ENCODE measurements at places on chromosomes 6 and 20.

DNA sequence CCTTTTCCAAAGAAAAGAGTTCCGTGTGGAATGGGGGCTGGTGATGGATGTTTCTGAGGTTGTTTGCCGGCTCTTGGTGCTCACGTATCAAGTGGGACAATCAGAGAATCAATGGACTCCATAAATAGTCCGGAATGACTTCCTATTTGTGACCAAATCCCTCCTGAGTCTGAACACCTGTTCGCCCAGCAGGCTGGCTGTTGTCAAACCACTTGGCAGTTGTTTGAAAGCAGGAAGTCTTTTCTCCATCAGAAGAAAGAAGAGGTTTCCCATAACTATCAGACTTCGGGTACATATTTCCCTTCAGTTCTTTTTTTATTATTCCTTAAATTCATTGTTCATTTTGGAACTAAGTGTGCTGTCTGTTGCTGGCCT lies 154.7 kb upstream of the RIN2 start:
- no peak for DNase-seq

GRCh38 chr6:36933102-36933501 lies 21.4 kb upstream of the PI16 start:
- DNase-seq: peak; percentile 55

DNA sequence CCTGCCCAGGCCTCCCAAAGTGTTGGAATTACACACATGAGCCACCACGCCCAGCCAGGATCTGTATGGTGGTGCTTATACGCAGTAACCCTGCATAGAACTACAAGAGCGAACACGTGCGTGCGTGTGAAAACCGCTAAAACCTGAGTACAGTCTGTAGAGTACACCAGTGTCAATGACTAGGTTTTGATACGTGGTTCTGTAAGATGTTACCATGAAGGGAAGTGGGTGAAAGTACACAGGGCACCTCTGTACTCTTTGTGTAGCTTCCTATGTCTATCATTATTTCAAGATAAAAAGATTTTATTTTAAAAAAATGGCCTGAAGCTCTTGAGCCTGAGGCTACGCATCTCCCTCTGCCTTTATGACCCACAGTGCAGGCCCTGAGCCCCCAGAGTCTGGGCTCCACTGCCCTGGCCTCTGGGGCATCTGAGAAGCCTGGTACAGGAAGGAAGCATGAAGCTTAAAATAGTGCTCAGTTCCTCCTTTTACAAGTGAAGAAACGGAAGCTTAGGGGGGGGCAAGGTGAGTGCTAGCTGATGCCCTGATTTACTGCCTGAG lies 21.6 kb downstream of the LY86 start:
- no peak for DNase-seq

DNA sequence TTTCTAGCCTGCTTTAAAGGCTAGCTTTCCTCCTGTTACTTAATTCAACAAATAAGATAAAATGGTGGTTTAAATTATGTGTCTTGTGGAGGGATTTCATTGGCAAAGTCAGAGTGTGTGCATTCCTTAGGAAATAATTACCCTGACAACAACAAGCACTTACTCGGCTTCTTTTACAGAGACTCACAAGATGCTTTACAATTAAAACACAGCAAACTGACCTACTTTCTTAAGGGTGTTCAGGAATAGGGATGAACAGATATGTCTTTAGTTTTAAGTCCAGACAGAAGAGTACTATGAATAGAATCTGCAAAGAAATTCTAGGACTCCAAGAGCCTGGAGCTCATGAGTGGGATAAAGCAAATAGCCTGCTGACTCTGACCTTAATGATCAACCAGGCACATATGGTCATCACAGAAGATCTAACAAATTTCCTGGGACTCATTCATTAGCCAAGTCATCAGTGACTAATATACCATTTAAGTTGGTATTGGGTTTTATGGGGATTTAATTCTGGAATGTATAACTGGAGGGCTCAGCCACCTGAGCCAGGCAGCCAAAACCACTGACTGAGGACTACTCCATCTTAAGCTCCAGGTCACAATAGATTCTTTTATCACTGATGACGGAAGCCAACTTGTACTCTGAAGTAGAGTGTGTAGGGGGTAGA lies 161.8 kb upstream of the RIMS1 start:
- no peak for DNase-seq

- no peak for DNase-seq
Observed at GRCh38 chr6:131999545-132000146, 48.5 kb upstream of the CCN2 start.

DNA sequence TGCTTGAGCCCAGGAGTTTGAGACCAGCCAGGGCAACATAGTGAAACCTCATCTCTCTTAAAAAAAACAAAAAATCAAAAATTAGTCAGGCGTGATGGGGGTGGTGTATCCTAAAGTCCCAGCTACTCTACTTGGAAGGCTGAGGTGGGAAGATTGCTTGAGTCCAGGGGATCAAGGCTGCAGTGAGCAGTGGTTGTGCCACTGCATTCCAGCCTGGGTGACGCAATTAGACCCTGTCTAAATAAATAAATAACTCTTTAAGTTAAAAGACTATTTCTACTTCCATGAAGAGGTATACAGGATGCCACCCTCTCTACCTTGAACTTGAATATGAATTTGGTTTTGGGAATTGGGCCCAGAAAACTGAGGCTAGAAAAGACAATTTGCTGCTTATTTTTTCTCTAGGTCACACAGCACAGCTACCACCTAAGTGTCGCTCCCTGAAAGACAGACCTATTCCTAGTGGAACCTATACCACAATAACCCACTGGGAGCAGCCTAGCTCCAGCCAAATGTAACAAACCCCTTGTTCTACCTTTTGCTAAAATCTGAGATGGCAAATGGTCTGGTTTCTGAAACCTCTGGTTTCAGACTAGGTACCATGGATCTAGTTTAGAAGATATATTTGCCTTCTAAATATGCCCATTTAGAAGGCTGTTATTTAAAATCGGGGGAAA lies 35.2 kb downstream of the HMGCLL1 start:
- no peak for DNase-seq

- DNase-seq: peak; percentile 86
Observed at GRCh38 chr6:136226027-136226673, 24.0 kb downstream of the MTFR2 start.

DNA sequence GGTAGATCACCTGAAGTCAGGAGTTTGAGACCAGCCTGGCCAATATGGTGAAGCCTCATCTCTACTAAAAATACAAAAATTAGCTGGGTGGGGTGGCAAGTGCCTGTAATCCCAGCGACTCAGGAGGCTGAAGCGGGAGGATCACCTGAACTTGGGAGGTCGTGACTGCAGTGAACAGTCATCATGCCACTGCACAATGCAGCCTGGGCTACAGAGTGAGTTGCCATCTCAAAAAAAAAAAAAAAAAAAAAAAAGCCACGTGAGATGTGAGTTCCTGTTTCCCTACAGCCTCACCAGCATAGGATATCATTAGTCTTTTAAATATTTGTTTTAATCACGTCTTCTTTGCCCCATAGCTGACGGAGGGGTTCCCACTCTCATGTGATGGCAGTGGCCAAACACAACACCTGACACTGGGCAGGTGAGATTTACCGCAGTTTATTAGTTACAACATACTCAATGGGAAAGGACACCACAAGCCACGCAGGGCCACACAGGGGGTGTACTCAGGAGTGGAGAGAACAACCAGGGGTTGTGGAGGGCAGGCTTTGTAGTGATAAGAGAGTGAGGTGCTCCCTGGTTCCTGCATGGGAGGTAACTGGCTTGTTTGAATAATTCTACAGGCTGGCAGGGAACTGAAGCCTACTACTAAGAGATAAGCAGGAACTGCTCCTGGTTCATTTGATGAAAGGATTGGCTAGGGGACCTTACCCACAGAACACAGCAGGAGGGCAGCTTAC lies 4.6 kb upstream of the LZTS3 start:
- DNase-seq: no peak

DNA sequence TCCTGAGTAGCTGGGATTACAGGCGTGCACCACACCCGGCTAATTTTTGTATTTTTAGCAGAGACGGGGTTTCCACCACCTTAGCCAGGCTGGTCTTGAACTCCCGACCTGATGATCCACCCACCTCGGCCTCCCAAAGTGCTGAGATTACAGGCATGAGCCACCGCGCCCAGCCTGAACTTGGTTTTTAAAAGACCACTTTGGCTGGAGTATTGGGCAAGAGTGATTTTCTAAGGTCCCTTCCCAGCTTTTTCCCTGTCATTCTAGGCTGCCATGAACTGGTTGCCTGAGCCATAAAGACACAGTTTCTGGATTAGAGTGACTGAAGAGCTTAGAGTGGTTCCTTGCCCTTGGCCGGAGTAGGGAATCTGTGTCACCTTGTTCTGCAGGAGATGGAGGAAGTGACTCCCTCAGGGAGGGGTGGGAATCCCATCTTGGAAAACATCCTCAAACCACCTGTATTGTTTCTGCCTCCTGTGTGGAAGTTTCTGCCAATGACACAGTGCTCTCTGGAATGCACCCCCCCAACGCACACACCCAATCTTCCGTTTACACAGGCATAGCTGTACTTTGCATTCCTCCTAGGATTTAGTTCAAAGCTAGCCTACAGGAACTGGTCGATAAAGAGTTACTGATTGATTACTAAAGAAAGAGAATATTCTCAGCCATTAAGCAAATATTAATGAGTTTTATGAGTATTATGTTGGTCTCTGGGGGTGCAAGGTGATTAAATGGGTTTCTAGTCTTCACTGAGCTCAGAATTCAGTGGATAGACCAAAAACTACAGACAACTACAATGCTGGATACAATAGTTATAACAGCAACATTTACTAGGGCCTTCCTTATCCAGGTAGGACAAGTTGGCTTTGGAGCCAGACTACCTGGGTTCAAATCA lies 18.2 kb downstream of the BCL2L1 start:
- peak; percentile 48 for DNase-seq

DNA sequence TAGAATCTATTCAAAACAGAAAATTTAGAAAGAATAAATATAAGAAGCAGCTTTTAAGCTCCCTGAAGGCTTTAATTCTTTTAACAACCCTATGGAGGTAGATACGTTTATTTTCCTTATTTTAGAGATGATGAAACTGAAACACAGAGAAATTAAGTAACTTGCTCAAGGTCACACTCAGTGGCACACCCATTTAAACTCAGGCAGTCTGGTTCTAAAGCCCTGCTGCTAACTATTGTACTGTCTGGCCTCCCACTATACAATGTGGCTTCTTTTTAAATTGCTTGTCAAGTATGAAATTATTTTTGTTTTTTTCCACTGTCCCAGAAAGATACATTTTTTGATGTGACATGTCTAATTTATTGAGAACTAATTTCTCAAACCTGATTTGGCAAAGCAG lies 55.7 kb downstream of the FAM217A start:
- DNase-seq: no peak

DNA sequence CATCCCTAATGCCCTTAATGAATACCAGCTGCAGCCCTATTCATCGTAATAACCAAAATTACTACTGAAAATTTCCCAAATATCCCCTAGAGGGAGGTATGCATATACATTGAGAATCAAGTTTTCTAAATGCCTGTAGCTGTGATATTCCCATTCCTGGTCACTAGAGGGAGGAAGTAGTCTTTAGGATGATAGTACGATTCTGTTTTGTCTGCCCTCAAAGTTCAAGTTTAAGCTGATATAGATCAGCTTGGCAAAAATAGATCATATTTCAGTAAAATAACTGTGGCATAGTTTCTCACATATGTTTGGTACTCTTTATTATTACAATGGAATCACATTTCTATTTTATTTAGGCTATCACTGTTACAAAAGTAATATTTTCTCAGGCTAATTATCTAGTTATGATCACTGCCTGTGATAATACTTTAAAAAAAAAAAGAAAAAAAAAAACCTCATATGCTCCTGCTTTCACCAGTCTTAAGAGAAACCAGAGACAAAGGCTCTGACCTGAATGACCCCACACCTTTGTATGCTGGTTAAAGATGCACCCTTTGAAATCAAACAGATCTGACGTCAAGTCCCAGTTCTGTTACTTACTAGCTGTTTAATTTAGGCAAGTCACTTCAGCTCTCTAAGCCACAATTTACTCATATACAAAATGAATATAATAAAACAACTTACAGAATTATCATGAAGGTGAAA lies 11.0 kb downstream of the TSPYL1 start:
- peak; percentile 88 for DNase-seq

- peak; percentile 73 for DNase-seq
Observed at GRCh38 chr6:107600936-107601335, 111.0 kb downstream of the SOBP start.

DNA sequence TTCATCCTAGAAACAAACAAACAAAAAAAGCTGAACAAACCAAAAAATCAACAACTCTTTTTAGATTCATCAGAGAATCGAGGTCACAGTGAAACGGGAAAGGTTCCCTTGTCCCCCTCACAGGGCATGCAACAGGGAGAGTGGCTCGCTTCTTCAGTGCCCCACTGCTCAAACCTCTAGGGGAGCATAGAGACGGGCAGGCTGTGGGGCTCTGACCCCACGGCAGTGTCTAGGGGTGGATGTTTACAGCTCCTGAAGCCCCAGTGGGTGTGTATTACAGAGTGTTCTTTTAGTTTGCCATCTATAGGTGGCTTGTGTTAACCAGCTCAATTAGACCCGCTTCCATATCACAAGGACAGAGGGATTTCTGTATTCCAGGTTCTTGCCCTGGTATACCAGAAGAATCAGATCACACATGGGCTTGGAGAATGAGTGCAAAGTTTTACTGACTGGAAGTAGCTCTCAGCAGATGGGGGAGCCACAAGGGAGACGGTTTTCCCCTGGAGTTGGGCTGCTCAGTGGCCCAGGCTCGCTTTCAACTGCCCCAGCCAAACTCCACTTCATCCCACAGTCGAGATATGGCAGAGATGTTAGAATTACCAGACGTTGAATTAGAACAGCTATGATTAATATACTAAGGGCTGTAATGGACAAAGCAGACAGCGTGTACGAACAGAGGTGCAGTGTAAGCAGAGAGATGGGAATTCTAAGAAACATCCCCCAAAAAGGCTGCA lies 192.6 kb upstream of the CST7 start:
- no peak for DNase-seq

- no peak for DNase-seq
Observed at GRCh38 chr6:53359843-53360092, 11.0 kb upstream of the ELOVL5 start.

DNA sequence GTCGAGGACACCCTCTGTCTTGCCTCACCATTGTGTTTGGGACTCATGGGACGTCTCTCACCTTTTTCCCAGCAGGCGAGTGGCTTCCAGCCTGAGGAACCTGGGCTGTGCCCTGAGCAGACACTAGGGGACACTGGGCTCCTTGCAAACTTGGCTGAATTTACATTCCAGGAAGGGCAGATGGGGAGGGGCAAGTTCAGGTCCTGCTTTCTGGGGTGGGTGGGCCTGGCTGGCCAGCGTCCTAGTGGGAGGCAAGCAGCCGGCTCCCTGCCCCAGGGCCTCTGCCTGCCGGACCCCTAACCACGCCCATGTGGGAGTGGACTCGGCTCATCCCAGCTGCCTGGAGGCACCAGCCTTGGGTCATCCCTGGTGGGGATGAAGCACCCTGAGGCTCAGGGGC lies 48.2 kb upstream of the MLN start:
- DNase-seq: peak; percentile 52

DNA sequence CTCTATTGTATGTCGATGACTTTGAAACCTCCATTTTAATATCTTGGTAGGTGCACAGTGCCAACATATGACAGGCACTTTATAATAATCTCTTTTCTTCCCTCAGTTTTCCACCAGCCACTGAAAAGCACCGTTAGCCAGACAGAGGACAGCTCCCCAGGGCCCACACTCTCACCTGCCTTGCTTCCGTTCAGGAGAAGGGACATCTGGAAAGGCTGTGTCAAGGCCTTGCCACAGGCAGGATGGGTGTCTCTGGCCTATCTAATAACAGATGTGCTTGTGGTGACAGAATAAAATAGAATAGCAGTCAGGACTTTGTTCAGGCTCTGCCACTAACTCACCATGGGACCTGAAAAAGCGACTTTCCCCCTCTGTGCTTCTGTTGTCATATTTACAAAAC lies 75.5 kb upstream of the CCDC167 start:
- DNase-seq: no peak

GRCh38 chr6:68876792-68877493 lies 241.9 kb downstream of the ADGRB3 start:
- peak; percentile 38 for DNase-seq
